ENCODE measurements at places on chromosomes 3 and 15. TPM values are rescaled to one million over a fixed set of nuclear protein-coding genes. Genes with fewer than 3 reads are reported as not detected.

GRCh38 chr15:98518823-98519561, 129.3 kb upstream of the IGF1R start:
- DNase-seq, result peak; percentile 63

DNA sequence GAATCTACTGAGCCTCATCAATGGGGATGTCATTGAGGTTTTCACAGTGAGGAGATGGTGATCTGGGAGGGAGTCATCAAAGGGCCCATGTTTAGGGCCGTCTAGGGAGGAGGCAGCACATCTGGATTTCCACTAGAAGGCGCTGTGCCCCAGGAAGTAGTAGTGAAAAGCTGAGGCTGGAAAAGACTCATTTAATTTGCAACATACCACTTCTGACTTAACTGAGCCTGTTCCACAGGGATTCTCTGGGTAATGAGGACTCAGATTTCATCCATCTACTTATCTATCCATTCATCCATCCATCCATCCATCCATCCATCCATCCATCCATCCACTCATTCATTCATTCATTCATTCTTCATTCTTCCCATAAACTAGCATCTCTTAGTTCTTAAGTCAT, 17.4 kb upstream of the SHF start:
- DNase-seq, result peak; percentile 38

The LDHAL6B gene
- not detected for polyA plus RNA-seq

The ZNF660 gene
- 0.92 TPM for polyA plus RNA-seq

GRCh38 chr15:67244971-67245478, 9.4 kb downstream of the AAGAB start:
- peak; percentile 86 for DNase-seq

All from fibroblast of lung (primary cell).